Esophagus muscularis mucosa (tissue), 4 donors: ENCODE measurements at places on chromosomes 7 and 10.

DNA sequence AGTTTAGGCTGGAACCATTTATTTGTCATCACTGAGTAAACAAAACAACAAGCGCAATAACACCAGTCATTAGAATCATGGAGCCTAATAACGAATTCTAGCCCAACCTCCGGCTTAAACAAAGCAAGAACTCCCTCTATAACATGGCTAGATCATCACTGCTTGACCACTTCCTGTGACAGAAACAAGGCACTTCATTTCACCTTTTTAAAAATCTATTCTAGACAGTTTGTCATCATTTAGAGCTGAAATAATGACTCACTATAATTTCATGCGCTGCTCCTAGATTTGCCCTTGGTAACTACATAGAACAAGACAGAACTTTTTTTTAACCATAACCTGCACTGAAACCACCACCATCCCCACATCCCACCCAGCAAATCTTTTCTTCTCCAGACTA is 81.3 kb downstream of the OSBPL3 start:
- DNase-seq, result no peak

- no peak for DNase-seq
Measured at GRCh38 chr7:112080441-112080840, 125.8 kb downstream of the DOCK4 start.

DNA sequence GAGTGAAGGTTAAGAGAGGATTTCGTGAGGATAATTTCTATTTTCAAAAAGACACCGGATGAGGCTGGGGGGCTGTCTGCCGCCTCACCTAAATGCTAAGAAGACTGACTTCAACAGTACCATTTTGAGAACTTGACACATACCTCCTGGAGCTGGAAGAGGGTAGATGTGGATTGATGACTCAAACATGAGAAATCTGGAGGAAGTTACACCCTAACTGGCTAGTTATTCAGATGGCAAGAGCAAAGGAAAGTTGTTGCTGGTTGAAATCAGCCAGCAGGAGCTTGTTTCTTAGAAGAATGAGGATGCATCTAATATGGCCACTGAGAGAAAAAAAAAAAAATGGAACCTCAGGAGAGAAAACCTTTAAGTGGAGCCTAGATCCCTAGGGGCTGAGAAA is 76.2 kb upstream of the KIAA1217 start:
- DNase-seq, result no peak

DNA sequence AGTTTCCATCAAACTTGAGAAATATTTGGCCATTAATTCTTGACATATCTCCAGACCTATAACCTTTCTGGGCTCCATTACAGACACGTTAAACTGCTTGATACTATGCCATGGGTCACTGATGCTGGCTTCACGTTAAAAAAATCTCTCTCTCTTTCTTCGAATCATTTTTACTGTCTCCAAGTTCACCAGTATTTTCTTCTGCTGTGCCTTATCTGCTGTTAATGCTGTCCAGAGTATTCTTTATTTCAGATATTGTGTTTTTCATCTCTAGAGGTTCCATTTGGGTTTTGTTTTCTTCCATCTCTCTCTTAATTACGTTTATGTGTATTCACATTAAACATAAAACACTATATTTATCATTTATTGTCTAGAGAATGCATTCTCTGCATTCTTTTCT is 12.8 kb upstream of the PRPF18 start:
- no peak for DNase-seq

- peak; percentile 94 for DNase-seq
Measured at GRCh38 chr10:116742367-116743265, at the start of gene HSPA12A. Gene HSPA12A (minus strand): TSS chr10:116742566. CDS start chr10:116742469, 97 bp downstream.

DNA sequence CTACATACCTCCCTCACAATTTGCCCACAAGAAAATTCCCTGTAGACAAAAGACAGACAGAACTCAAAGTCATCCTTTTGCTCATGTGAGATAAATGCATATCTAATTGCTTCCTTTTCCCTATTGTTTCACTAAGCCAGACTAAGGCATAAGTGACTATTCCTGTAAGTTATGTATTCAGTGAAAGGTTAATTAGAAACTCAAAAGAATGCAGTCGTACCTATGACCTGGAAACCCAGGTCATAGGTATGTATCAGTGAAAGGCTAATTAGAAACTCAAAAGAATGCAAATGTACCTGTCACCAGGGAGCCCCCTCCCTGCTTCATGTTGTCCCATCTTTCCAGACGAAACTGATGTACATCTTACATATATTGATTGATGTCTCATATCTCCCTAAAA is 10.3 kb upstream of the GARS1 start:
- DNase-seq, result no peak
